Natural killer cell treated with Interleukin-12 subunit alpha and Interleukin-12 subunit beta and Interleukin-15 and Interleukin-18, amount 100 ng/mL, for 72 hours (primary cell): ENCODE measurements at places on chromosomes 4 and X. TPM values are rescaled to one million over a fixed set of nuclear protein-coding genes. Genes with fewer than 3 reads are reported as not detected.

The RAP1GDS1 gene
- total RNA-seq = 61.1 TPM

The PAGE2B gene
- total RNA-seq = not detected

The CXCL13 gene
- 2.7 TPM for total RNA-seq

The BTC gene
- total RNA-seq = not detected

The GTPBP6 gene
- 45.8 TPM for total RNA-seq

DNA sequence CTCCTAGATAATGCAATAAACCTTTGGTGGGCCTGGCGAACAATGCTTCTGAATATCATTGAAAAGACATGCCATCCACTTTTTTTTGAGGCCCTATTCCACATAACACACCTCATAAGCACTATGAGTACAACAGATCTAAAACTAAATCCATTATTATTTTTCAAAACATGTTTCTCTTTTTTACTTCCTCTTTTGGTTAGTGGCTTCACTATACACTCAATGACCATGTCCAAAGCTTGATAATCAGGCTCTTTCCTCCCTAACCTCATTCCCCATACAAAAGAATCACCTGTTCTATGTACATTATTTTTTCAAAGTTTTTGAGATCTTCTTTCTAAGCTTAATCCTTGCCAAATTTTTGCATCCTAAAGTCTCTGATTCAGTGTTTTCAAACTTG is 20.4 kb upstream of the NPY2R start:
- DNase-seq = no peak
- no peaks in the 10 kb centered on the region for H3K4me1 ChIP-seq
- no peak overlapping the region for H3K27ac ChIP-seq

DNA sequence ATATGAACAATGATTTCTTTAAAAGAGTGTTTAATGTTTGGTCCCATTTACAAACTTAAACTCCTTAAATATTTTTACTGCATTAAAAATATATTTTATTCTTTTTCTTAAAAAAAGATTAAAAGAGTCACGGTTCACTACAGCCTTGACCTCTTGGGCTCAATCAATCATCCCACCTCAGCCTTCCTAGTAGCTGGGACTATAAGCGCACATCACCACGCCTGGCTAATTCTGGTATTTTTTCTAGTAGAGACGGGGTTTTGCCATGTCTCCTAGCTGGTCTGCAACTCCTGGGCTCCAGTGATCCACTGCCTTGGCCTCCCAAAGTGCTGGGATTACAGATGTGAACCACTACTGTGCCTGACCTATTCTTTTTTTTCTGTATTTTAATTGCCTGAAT is 104.7 kb upstream of the TLR2 start:
- H3K27ac ChIP-seq = peak overlapping the region; percentile 60
- H3K4me1 ChIP-seq = peaks cover 20% of the 10 kb centered on the region
- no peak for DNase-seq
- H3K36me3 ChIP-seq = peaks cover 6% of the 10 kb centered on the region
- H3K4me3 ChIP-seq = no peak overlapping the region

- no peaks in the 10 kb centered on the region for H3K27me3 ChIP-seq
- H3K36me3 ChIP-seq = no peaks in the 10 kb centered on the region
These were observed 262.3 kb downstream of the KCTD8 start for GRCh38 chr4:44186096-44186849.

DNA sequence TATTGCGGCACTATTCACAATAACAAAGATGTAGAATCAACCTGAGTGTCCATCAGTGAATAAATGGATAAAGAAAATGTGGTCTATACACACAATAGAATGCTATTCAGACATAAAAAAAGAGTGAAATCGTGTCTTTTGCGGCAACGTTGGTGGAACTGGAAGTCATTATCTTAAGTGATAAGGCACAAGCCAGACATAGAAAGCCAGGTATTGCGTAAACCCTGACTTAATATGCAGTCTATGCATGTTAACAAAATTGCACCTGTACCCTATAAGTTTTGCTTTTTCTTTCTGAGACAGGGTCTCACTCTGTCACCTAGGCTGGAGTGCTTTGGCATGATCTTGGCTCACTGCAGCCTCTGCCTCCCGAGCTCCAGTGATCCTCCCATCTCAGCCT is 28.6 kb downstream of the KIAA0232 start:
- DNase-seq = no peak
- no peaks in the 10 kb centered on the region for H3K36me3 ChIP-seq
- no peak overlapping the region for H3K27ac ChIP-seq
- H3K27me3 ChIP-seq = no peaks in the 10 kb centered on the region
- H3K4me1 ChIP-seq = peaks cover 30% of the 10 kb centered on the region

DNA sequence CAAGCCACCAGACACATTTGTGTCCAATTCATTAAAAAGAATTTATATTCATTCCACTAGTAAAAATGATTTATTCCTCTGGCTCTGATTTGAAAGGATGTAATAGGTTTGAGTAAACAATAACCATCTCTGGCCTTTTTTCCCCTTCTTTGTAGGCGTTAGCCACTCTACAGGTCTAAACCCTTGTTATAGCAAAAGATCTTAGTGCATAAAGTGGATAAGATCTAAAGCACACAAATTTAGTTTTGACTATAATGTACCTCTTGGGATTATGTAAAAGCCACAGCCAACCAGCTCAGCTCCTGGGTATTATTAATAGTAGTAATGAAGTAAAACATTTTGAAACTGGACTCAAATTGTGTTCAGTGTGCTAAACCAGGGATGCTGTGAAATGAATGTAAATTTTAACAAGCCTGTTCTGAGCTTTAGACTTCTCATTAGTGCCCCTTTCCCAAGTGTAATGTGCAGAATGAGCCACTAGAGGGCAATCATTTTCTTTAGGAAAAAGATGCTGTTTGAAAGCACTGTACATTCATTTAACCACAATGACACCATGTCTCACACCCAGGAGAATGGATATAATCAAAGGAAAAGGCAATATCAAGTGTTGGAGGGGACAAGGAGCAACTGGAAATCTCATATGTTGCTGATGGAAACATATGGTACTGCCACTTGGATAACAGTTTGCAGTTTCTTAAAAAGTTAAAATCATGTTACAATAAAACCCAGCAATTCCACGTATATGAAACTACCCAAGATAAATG is 69.7 kb downstream of the KLHL8 start:
- no peaks in the 10 kb centered on the region for H3K36me3 ChIP-seq
- H3K27me3 ChIP-seq = no peaks in the 10 kb centered on the region
- no peak overlapping the region for H3K4me3 ChIP-seq
- peaks cover 3% of the 10 kb centered on the region for H3K4me1 ChIP-seq

DNA sequence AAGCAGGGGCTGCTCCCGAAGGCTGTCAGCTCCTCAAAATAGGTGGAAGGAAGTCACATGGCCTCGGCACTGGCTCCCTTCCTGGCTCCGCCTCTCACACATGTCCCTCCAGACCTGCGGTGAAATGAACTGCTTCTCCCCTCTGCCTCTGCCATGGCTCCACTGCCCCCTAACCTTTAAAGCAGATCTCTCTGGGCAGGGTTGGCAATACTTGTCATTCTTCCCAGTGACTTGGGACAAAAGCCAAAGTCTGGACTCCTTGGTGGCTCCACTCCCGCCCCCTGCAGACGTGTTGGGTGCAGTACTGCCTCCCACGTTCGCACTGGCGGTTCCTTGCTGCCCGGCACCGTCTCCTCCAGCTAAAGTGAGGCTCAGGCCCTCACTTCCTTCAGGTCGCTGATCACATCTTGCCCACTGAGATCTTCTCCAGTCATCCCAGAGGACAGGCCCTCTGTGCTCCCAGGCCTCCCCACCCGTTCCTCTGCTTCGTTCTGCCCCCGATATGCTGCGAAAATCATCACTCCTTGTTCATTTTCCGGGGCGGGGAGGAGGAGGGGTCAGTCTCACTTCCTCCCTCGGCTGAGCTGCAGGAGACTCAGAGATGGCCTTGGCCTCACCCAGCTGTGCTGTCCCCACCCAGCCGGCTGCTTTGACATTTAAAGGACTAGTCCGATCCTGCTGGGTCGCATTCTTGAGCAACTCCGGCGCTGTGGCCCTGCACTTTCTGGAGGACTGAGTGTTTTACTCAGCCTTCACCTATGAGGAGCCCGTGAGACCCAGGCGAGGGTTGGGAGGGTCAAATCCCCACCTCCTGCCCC is 97.4 kb downstream of the PHKA2 start:
- peak overlapping the region; percentile 89 for H3K4me3 ChIP-seq
- peak overlapping the region; percentile 79 for H3K27ac ChIP-seq
- DNase-seq = peak; percentile 59

DNA sequence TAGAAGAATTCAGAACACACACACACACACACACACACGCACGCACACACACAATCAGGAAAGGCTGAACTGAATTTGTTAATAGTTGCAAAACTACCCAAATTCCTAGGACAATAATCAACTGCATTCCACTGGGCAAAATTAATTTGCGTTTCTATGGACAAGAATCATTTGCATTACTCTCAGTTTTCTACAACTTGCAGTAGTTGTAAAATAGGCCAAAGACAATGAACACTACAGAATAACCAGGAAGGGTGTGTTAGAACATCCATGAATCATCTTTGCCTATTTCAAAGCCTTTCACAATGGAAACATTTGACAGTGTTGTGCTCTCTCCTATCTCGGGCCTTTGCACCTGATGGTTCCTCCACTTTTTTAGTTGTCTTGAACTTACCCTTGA is 77.1 kb upstream of the IGFBP7 start:
- H3K4me1 ChIP-seq = no peaks in the 10 kb centered on the region
- no peak for DNase-seq
- H3K27ac ChIP-seq = no peak overlapping the region
- no peaks in the 10 kb centered on the region for H3K27me3 ChIP-seq

DNA sequence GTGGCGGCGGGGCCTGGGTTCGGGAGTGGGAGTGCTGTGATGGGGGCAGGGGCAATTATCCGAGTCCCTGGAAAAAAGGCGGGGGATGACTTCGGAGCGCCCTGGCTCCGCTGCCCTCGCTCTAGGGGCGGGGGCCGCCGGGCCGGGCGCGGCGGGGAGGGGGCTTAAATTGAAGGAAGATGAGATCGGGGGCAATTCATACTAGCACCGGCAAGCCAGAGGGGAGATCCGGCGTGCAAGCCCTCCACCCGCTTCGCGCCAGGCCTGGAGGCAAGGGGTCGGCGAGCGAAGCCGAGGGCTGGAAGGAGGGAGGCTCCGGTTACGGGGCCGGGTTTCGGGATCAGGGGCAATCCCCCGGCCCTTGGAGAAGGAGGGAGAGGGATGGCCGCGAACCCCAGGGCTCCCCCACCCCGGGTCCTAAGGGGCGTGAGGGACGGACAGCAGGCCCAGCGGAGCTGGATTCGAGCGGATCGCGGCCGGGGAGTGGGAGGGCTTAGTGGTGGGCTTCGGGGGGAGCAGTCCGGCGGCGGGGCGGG is 1.2 kb downstream of the BCORL1 start:
- no peak overlapping the region for H3K4me3 ChIP-seq
- no peaks in the 10 kb centered on the region for H3K36me3 ChIP-seq
- no peak for DNase-seq
- no peak overlapping the region for H3K27ac ChIP-seq
- peaks cover 2% of the 10 kb centered on the region for H3K27me3 ChIP-seq

GRCh38 chr4:36285784-36286480 is 4.5 kb downstream of the DTHD1 start:
- peak overlapping the region; percentile 93 for H3K4me3 ChIP-seq
- H3K4me1 ChIP-seq = peaks cover 69% of the 10 kb centered on the region
- peak; percentile 86 for DNase-seq
- H3K27ac ChIP-seq = peak overlapping the region; percentile 98
